HFFc6 (cell line): ENCODE measurements at places on chromosomes 12 and 14. TPM values are rescaled to one million over a fixed set of nuclear protein-coding genes. Genes with fewer than 3 reads are reported as not detected.

The PPP2R5E gene
- total RNA-seq = 47.8 to 56.6 TPM (median 54.2 TPM) in 3 replicates

The TAS2R14 gene
- total RNA-seq = 1.1 to 1.3 TPM (median 1.2 TPM) in 3 replicates

The IL22 gene
- total RNA-seq = not detected in 3 replicates

The PIWIL1 gene
- total RNA-seq = not detected in 3 replicates

The MEG3 gene
- total RNA-seq = 158 to 258 TPM (median 178 TPM) in 3 replicates

The RNASE7 gene
- not detected in 3 replicates for total RNA-seq

- peak; percentile 15 for DNase-seq
These were observed 8.4 kb downstream of the GEMIN2 start for GRCh38 chr14:39122330-39123138.

DNA sequence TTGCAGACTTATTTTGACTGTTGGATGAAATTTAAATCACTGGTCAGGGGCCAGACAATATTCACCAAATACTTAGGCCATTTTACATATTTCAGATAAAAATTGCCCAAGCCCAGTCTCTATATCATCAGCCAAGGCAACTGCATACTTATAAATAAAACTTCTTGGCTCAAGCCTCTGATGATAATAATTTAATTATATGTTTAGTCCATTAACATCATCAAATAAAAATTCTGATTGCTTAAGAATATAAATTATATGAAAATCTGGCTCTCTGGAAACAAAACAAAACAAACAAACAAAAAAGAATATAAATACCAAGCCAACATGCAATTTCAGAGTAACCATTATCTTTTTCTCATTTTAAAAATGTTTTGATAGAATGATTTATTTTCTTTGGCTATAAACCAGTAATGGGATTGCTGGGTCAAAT is 165.2 kb downstream of the BTG1 start:
- no peak for DNase-seq

GRCh38 chr14:93249128-93249831 is 42.2 kb downstream of the UBR7 start:
- DNase-seq = no peak

- peak; percentile 46 for DNase-seq
These were observed 316.7 kb upstream of the KITLG start for GRCh38 chr12:88896958-88897357.

DNA sequence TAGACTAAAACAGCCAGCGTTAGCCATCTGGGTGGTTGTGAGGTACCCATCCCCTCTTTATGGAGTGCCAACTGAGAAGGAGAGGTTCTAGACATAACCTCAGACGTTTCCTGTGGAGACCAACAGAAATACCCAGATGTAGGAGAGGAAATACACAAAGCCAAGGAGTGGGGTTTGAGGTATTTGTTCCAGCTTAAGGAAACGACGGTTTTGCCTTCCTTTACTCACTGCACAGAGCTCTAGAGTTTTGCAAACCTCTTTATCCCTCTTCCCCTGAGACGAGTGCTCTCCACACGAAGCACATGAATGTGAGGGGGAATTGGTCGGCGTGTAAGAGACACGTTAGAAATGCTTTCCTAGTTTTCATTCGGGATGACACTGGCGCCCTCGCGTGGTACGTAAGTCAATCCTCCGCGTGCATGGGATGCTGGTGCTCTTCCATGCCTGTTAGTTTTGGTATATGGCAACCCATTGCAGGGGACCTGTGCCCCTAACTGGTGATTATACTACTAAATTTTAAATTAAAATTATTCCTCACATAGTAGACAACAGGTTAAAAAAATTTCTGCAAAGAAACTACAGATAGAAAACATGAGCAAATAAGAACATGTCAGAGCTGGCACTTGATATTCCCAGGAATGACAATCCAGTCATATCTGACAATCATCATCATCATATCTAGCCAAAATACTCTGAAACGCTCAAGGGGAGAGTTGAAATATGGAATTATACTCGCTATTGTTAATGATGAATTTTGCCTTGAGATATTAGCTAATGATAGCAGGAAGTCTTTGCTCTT is 121.7 kb downstream of the PPM1H start:
- DNase-seq = peak; percentile 32

GRCh38 chr14:103194256-103195045 is 71.2 kb downstream of the TNFAIP2 start:
- peak; percentile 32 for DNase-seq

- DNase-seq = no peak
These were observed 2.8 kb downstream of the MAP4K5 start for GRCh38 chr14:50529288-50530179.

DNA sequence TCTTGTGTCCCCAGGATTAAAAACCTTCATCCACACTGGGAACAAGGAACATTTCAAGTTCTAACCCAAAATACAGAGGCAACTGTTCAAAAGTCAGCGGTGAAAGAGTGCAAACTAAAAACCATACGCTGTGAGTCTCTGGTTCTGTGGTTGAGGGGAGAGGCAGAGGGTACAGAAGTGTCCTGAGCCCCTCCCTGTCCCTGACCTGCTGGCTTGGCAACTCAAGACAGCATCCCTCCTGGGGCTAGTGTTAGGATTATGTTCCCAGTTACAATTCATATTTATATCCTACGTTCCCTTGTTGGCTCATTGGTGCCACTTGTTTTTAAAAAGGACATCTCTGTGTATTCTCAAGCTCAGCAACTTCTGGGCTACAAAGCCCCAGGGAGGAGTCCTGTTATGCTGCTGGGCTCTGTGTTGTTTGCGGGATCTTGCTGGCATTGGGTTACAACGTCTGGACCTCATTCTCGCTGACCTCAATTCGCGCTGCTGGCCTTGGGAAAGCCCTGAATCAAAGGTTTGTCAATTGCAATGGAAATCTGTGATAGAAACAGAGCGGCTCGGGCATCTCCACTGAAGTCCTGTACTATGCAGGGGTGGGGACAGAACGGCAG is 420.8 kb downstream of the FUT8 start:
- DNase-seq = no peak

DNA sequence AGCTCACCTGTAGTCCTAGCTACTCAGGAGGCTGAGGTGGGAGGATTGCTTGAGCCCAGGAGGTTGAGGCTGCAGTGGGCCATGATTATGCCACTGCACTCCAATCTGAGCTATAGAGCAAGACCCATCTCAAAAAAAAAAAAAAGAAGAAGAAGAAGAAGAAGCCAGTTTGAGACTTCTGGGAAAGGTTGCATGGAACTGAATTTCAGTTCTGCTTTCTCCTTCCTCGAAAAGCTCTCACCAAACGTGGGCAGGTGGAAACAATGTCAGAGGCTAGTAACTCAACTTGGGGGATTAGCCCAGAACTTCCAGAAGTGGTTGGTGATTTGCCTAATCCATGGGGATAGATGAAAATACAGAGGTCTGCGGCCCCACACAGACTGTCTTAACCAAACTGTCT is 18.7 kb downstream of the FLVCR2 start:
- DNase-seq = no peak

DNA sequence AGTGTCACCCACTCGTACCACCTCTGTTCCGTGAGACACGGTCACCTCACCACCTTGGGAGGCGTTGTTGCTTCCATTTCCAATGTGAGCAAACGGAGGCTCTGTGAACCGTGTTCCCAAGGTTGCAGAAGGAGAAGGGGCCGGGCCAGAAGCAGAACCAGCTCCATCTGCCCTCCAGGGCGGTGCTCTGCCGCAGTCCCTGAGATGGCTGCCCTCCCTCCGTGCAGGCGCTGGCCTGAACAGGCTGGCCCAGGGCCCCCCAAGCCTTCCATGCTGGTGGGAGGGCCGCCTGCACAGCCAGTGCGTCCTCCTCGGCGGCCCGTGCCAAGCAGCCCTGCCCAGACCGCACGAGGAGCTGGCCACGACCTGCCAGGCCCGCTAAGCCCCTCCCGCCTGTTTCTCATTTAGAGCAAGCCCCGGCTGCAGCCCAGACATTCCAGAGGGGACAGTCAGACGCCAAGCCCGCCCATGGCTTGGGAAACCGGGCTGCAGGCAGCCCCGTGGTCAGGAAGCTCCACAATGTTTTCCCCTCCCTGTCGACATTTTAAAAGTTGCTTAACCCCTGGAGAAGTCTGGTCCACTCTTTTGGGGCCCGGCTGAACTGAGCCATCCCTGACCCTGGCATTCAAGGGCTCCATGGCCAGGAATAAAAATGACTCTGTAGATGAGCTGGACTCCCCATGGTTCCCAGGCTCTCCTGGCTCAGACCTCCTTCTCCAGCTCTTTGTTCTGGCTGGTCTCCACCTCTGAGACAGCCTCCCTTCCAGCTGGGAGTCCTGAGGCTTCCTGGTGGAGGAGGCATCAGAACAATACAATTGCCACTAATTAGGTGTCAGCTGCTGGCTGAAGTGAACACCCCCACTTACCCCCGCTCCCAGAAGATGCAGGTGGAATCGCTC is 236.0 kb downstream of the BCL11B start:
- DNase-seq = peak; percentile 88

DNA sequence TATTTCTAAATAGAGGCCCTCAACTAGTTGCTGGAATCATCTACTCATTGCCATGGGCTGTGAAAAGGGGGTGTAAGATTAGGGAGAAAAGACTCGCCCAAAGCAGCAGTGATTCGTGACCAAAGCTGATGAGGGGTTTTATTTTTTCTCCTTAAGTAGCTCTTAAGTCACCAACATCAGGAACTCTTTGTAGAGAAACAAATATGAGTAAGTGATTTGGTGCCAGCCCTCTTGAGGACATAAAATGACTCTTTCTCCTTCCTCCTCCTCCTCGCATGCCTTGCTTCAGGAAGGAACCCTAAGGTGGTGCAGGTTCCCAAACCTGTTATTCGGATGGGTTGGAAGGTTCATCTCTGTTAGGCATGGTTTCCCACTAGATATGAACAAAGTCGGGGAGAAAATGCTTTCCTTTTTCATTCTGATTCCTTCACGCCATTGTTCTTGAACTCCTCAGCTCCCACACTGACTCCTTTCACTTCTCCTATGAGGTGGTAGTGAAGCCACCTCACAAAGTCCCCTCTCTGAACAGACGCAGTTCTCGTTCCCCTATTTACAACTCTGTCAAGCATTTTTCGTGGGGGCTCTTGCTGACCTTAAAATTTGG is 113.4 kb downstream of the ETV6 start:
- no peak for DNase-seq

DNA sequence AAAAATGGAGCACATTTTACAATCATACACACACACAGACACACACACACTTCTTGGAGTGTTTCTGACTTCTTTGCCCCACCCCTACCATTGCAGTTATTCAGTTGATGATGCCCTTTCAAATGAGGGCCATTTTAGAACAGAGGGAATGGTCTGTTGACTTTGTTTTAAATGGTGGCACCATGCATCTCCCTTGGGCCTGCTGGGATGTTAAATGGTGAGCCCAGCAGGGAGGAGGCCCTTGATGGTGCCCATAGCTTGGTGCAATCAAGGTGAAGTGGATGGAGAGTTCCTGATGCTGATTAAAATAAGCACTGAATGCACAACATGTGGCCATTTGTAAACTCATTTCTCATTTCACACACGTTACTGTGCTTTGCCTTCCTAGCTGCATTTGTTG is 13.3 kb downstream of the C12orf75 start:
- no peak for DNase-seq

DNA sequence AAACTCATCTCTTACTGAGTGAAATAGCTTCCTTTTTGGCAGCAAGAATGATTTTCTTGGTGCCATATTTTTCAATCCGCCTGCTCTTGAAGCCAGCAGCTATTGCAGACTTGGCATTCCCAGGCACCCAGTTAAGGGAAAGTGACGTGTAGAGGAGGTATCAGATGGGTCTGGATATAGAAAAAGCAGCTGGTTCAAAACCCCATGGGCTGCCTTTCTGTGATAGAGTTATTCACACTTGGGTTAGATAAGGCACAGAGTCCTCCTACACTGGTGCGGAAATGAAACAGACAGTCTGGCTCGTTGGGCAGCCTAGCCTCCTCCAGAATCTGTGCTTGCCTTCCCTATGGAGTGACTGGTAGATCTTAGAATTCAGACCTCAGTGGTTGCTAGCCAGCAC is 62.2 kb downstream of the PTPN11 start:
- no peak for DNase-seq

GRCh38 chr12:22333713-22334409 is 646 bp downstream of the ST8SIA1 start:
- no peak for DNase-seq

DNA sequence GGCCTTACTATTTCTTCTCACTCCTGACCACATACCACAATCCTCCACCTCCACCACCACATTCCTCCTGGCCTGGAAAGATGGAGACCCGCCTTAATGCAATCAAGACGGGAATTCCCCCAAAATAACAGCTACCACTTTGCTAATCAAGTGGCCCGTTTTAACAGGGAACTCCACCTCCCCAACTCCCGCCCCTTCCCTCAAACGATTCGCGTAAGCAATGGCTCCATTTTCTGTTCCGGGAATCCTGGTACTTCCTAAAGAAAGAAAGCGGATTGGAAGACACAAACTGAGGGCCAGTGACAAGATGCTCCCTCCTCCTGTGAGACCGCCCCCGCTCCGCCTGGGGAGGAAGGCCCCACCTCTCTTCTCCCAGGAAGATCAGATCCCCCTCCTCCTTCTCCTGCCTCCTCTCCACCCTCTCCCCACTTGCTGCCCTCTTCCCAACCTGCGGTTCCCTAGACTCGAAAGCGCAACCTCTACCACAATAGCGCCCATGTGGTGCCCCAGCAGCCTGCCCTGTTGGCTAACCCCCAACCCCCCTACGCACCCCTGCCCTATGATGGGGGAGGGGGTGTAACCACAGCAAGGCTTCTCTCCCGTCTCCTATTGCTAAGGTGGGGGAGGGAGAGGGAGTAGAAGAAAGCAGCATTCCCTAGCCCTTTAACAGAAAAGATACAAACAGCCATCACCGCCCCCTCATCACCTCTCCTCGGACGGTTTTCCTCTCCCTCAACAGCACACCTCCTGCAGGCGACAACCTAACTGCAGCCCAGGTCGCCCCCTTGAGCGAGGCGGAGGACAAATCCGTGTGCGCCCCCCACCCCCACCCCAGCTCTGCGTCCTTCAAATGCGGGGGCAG is 777 bp downstream of the ARF3 start:
- peak; percentile 94 for DNase-seq

- no peak for DNase-seq
These were observed 68.0 kb downstream of the CCDC88C start for GRCh38 chr14:91349481-91350074.

DNA sequence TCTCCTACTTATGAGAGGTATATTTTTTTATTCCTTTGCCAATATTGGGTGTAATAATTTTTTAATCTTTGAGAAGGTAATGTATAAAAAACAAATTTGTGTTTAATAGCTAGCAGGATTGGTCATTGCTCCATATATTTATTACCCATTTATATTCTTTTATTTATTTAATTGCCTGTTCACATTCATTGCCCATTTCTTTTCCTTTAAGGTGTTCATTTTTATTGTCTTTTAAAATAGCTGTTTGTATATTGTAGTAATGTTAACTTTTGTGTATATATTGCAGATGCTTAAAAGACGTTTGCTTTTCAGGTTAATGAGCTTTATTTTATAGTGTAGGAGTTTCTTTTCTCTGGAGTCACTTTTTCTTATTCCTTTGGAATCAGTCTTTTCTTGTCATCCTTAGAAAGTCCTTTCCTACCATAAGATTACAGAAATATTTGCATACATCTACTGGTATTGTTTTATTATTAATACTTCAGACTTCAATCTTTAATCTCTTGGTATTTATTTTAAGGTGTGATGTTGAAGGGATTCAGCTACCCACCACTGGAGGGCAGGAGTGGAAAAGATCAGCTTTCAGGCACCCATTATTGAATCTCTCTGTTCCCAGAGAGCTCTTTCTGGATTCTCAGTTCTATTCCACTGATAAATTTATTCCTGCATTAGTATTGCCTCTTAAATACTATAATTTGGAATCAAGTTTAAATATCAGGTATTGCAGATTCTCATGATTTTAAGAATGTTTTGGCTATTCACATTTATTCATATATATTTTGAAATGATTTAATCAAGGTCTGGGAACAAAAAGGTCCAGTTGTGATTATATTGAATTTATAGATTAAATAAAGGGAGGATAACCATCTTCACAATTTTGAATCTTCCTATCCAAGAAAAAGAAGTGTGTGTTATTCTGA is 17.3 kb downstream of the PPM1A start:
- peak; percentile 11 for DNase-seq
